ENCODE measurements at places on chromosomes 2 and 18. TPM values are rescaled to one million over a fixed set of nuclear protein-coding genes. Genes with fewer than 3 reads are reported as not detected.

The CXCR4 gene
- total RNA-seq = 140 TPM

DNA sequence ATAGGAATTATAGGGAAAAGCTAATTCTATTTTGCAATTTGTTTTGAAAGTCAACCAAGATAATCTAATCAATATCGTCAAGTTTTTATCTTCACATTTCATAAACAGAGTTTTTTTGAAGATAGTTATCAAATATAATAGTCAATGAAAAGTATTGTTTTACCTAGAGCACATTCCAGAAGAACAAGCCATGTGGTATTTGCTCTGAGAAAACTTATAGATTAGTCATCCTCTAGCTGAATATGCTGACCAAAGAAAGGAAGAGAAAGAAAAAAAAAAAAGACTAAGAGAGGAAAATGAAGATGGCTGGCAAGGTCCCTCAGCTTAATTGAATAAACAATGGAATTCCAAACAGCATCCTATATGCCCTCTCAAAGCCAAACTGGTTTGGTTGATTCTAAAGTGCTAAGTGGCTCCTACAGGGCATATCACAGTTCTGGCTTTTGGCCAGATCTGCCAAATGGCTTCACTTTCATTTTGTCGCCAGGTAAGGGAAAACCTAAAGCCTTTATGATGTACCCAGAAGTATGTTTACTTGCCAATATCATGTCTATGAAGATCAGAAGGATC is 132.6 kb downstream of the VWC2L start:
- H3K4me1 ChIP-seq = no peaks in the 10 kb centered on the region
- H3K4me3 ChIP-seq = no peak overlapping the region
- DNase-seq = no peak
- H3K27ac ChIP-seq = no peak overlapping the region

The PGAP1 gene
- total RNA-seq = 31.4 TPM

- no peak for DNase-seq
- no peak overlapping the region for H3K4me3 ChIP-seq
- no peaks in the 10 kb centered on the region for H3K4me1 ChIP-seq
- H3K36me3 ChIP-seq = no peaks in the 10 kb centered on the region
- H3K27me3 ChIP-seq = no peaks in the 10 kb centered on the region
Measured at GRCh38 chr2:79138385-79138784, 18.1 kb downstream of the REG1A start.

Measured in activated T-helper 2 cell treated with anti-CD3 and anti-CD28 coated beads, Interferon-gamma antibody, Interleukin-2, Interleukin-4, amounts not matched to agents 10 μg/mL and 5 μg/mL and 100 μg/mL, durations not matched to agents 14 hours and 24 hours and 36 hours (primary cell).